Hippocampal formation (tissue), 2 donors: ENCODE measurements at places on chromosomes 7 and 10.

GRCh38 chr10:129707406-129708388 is 240.7 kb downstream of the MGMT start:
- no peak for DNase-seq

DNA sequence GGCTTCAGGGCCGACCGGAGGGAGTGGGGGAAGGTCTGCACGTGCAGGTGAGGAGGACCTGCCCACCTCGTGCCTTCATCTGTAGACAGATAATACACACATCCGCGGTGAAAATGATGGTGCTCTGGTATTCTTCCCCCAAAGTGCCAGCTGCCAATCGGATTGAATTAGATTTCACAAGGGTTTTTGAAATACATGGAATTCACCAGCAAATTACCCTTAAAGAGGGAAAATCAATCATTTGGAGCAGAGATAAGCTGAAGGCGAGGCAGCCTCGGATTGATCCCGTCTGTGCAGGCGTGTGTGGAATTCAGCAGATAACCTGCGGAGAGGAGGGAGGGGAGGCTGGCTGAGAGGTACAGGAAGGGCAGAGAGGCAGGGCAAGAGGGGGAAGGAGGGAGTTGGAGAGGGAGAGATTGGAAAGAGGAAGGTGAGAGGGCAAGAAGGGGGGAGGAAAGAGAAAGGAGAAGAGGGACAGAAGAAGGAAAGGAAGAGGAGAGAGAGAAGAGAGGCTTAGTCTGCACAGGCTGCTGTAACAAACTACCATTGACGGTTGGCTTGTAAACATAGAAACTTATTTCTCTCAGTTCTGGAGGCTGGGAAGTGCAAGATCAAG is 84.2 kb downstream of the C10orf105 start:
- DNase-seq: no peak

GRCh38 chr7:110921595-110922151 is 169.3 kb upstream of the LRRN3 start:
- no peak for DNase-seq

GRCh38 chr10:30674796-30675195 is 45.2 kb upstream of the LYZL2 start:
- DNase-seq: no peak

DNA sequence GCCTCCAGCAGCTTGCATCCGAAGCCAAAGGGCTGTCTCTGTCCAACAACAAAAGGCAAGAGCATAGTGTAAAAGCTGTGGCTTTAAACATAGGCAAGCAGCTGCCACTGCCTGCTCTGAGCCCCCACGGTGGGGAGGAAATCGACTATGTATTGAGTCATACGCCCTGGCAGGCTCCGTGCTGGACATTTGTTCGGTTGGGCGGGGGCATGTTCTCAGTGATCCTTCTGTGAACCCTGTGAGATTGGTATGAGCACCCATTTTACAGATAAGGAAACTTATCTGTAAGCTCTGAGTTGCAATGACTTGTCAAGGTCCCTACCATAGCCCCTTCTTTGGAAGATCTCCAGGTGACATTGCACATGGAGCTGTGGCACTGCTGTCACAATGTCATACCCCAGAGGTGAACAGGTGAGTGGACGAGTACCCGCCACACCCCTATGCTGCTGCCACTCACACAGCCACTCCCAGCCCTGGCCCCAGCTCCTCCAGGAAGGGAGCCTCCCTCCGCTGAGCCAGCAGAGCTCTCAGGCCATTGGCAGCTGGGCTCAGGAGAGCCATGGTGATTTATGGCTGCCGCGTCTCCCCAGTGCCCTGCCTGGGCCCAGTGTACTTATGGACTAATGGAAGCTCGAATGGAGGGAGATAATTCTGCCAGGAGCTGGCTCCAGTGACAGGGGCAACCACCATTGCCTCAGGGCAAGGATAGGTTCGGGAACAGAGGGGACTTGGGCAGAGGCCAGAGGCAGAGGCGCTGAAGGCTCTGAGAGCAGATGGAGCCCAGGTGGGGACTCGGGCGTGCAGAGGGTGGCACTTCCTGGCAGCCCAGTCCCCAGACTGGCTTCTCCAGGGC is 43.7 kb downstream of the UNC5B start:
- peak; percentile 17 for DNase-seq

DNA sequence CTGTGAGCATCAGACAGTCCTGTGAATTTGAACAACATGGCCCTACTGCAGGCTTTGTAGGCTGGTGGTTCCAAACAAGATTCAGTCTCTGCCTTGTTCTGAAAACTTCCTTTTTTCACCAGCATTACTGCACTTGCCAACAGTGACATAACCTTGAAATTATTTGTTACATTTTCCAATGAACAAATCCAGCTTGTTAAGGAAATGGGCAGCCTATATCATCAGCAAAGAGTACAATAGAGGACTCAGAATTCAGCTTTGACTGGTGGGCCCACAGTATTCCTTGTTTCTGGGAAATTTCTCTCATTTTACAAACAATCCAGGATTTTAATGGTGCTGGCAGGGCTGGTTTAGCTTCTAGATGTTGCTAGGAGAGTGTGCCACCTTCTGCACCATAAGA is 703.7 kb upstream of the FZD8 start:
- DNase-seq: no peak

GRCh38 chr7:28106321-28106829 is 74.2 kb downstream of the JAZF1 start:
- DNase-seq: no peak

DNA sequence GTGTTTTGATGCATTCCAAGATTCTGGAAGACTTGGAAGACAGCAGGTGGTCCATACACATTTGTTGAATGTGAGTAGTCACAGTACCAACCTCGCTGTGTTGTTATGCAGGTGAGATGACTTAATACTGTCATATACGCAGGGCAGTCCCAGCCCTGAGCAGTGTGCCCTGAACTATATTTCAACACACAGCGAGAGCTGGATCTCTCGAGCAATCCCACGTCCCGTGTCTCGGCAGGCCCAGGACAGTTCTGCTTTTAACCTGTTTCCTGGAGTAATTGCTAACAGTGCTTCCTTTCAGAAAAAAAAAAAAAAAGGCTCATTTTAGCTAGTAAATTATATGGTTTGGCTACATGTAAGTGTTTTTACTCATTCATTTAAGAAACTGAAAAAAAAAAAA is 179.7 kb downstream of the PRKCQ start:
- DNase-seq: no peak

DNA sequence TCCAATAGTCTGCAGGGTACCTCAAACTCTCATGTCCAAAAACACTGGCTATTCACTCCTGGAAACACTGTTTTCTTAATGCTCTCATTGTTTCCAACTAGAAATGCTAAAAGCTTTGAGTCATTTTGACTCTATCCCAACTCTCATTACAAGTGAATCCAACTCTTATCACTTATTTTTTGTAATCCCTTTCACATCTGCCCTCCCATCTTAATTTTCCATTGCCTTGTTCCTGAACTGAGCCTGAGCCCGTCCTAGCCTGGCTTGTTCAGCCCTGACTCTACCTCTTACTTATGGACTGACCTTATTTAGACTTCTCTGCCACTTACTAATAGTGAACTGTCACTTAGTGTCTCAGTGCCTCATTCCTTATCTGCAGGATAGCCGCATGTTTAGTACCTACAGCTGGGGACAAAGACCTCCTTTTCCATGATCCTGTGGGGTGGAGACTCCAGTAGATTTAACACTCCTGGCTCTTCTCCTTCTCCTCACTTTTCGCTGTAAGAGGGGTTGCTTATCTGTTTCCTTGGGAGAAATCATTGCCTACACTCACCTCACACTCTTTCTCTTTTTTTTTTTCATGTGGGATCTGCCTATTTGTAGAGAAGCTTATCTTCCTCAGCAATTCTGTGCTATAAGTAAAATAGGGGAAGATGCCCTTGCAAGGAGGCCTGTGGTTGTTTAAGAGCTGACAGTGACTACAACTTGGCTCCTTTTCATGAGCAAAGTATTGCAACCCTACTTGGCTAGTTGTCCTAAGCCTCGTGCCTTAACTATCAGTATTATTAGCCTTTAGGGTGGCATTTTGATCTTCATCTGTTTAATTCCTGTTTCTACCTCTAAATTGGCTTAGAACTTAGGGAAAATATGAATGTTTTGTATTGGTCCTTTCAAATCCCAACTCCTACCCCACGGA is 56.4 kb downstream of the SLC16A12 start:
- no peak for DNase-seq

DNA sequence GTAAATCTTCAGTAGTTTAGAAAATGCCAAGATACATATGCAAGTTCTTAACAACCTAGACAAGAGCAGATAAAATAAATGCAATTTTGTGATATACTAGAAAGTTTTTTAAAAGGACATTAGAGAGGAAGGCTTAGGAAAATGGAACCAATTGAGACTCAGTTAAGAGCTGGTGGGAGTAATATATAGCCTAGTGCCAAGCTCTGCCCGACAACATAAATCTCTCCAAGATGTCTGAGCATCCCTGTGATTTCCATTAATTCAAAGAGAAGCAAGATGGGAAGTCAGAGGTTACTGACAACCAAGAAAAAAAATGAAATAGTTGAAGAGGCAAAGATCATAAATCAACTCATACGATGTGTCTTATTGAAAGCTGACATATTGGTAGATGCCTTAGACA is 74.5 kb downstream of the DGKB start:
- DNase-seq: no peak

DNA sequence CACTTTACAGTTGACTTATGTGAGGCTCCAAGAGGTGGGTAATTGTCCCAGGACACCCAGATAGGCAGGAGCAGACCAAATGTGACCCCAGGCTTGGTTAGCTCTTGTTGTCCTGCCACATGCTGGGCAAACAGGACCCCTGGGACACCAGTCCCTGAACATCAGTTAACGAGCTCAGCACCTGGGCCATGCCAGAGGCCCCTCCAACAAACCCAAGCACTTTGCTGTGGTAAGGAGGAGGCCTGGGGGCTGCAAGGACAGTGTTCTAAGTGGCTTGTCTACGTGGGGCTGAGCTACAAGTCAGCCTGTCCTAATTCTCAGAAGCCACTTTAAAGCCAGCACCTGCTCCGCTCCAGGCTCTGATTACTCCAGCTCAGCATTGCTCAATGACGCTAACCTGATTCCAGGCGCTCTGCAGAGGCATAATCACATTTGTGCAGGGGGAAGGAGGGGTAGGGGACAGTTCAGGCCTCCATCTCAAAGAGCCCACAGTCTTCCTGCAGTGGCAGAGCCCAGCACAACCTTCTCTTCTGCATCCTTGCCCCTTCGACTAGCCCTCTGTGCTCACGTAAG is 57.2 kb downstream of the DDC start:
- no peak for DNase-seq

DNA sequence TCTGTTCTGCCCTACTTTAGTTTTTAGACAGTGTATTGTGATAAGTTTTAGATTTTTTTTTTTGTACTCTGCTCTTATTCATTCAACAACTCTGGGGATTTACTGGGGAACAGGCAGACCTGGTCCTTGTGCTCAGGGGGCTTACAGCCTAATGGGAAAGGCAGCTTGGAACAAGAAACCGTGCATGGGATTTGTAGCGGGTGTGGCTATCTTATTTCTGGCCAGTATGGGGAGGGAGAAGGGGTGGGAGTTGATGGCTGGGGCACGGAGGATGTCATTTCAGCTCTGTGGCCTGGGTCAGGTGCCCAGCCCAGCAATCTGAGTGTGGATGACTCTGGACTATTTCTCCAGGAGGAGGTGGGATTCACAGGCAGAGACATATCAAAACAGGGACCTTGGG is 47.0 kb downstream of the GRK5 start:
- DNase-seq: no peak

GRCh38 chr10:14624600-14624999 is 150.1 kb downstream of the FAM107B start:
- DNase-seq: no peak

DNA sequence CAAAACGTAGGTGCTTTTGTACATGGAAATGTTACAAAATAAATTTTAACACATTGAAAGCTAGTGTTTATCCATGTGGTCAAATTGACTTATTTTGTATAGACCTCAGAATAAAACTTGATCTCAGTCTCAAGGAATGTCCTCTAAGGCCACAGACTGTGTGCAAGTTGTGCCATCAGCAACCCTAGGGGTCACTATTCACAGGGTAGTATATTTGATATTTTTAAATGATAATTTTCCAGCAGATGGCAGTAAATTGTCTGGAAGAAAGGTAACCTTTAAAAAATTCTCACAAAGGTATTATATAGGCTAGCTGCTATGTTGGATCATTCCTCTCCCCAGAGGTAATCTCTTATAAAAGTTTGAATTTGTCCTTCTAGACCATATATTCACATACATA is 12.9 kb upstream of the SNX10 start:
- DNase-seq: no peak

- no peak for DNase-seq
Observed at GRCh38 chr10:100625816-100626215, 90.1 kb downstream of the HIF1AN start.

DNA sequence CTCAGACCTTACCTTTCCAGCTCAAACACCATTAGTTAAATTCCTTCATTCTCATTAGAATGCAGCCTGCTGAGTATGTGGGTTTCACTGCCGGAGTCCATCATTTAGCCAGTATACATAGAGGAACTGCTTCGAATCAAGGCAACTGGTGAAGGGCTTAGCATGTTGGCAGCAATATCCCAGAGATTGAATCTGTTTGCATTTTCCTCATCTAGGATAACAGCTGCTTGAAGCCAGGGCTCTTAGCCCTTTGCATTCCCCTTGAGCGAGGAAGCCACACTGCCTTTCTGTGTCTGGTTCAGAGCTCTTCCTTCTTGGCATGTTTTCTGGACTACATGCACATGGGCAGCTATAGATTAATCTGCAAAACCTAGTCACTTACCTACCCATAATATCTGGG is 14.7 kb downstream of the NODAL start:
- no peak for DNase-seq

DNA sequence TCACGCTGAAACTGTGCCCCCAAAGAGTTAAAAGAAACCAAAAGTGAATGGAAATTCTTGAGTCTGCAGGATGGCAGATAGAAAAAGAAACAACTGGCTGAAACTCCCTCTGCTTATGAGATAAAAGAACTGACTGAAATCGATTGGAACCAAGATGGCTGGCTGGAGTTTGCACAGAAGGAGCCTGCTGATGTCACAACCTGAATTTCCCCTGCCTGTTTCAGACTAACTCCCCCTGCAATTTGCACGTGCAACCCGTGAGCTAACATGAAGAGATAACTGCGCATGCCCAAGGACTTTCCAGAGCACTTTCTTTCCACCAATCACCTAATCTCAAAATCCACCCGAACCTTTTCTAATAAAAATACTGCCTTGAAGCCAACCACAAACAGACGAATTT is 435.5 kb downstream of the CALN1 start:
- no peak for DNase-seq
